ENCODE measurements at places on chromosomes 6 and 20. TPM values are rescaled to one million over a fixed set of nuclear protein-coding genes. Genes with fewer than 3 reads are reported as not detected.
A peak's percentile ranks its signal among the peaks of the same experiment; 100 is the strongest.

DNA sequence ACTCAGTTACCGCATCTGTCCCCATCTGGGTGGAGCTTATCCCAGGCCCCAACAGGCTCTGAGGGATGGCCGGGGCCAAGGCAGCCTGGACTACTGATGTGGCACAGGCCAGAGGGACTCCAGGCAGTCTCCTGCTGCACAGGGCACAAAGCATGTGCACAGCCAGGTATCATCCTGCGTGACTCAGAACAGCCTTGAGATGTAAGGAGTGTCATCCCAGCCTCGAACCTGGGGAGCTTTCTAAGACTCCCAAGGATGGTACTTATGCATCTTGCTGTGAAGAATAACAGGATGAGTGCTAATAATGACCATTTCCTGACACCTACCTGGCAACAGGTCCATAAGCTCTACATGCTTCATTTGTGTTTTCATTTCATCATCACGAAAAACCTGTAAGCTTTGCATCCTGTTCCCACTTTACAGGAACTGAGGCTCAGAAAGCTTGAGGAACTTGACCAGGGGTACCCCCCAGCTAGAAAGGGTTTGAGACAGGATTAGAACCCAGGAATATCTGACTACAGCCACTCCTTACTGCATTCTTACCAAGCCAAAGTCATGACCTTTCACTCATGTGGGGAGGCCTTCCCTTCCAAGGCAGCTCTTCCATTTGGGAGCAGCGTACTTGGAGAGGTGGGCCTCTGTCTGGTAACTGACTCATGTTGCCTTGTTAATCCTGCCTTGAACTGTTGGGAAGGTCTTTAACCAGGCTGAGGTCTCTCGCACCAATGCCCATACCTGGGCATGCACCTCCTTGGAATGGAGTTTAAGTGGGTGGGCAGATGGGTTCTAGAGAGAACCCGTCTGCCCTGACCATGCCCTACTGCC, 1.9 kb downstream of the TRIB3 start:
- H3K4me3 ChIP-seq: peak overlapping the region; percentile 56
- no peaks in the 10 kb centered on the region for H3K36me3 ChIP-seq
- H3K27ac ChIP-seq: peak overlapping the region; percentile 81
- peaks cover 17% of the 10 kb centered on the region for H3K4me1 ChIP-seq
- DNase-seq: no peak

GRCh38 chr20:34862724-34863123, 9.9 kb downstream of the GGT7 start:
- no peaks in the 10 kb centered on the region for H3K4me1 ChIP-seq
- no peak for DNase-seq
- H3K27ac ChIP-seq: no peak overlapping the region

- no peaks in the 10 kb centered on the region for H3K27me3 ChIP-seq
- peak overlapping the region; percentile 92 for H3K27ac ChIP-seq
- DNase-seq: no peak
- no peaks in the 10 kb centered on the region for H3K36me3 ChIP-seq
- H3K4me3 ChIP-seq: no peak overlapping the region
- peaks cover 16% of the 10 kb centered on the region for H3K4me1 ChIP-seq
Measured at GRCh38 chr6:105593056-105593690, 190.3 kb upstream of the PREP start.

Gene FHL5
- total RNA-seq: not detected

GRCh38 chr6:75128878-75129570, 76.8 kb downstream of the COL12A1 start:
- H3K4me1 ChIP-seq: no peaks in the 10 kb centered on the region
- no peak overlapping the region for H3K4me3 ChIP-seq
- H3K27me3 ChIP-seq: no peaks in the 10 kb centered on the region
- DNase-seq: no peak
- no peaks in the 10 kb centered on the region for H3K36me3 ChIP-seq

Gene GRM1
- not detected for total RNA-seq

DNA sequence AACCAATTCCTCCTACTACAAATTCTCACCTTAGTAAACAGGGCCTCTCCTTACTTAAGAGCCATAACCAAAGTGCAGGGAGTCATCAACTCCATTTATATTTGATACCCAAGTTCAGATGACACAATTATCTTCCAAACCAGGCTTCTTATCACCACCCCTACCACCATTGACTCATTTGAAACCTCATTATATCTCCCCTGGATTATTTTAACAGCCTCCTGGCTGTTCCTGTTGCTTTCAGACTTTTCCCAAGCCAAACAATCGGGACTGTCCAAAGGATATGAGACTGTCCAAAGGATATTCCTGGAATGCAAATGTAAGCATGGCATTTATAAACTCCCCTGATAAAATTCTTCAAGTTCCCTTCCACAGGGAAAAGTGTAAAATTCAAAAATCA, 394.3 kb downstream of the MAFB start:
- no peaks in the 10 kb centered on the region for H3K27me3 ChIP-seq
- DNase-seq: no peak
- H3K36me3 ChIP-seq: no peaks in the 10 kb centered on the region

Gene PRR18
- total RNA-seq: 0.23 TPM

Gene CAGE1
- not detected for total RNA-seq

DNA sequence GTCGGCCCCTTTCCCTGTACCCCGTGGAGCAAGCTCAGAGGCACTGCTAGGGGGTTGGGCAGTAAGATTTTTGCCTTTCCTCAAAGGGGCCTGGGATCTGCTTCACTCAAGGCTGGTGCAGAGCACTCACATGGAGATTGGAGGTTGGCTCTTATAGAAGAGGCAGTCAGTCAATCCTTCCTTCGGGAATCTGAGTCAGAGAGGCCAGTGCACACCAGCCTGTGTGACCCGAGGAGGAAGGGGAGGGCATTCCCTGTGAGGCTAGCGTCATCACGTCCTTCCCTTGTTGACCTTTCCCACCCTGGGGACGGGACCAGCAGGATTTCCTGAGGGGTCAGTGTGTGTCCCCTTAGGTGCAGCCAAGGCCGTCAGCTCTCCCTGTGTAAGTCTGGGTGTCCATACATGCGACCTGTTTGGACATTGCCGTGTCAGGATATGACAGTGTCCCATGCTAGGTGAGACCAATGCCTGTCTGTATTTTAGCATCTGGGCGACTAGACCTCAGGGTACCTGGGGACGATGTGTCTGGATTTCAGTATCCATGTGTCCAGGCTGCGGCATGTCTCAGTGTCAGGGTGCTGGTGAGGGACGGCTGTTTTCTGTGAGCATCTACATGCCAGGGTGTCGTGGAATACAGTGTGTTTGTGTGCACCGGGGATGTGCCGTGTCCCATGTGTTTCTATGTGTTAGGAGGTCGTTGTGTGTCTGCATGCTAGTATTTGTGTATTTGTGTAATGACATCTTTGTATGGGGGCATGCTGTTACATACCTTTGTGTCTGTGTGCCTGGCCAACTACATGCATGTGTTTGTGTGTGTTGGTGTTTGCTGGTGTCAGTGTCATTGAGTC, 2.8 kb upstream of the ZNF512B start:
- peaks cover 30% of the 10 kb centered on the region for H3K4me1 ChIP-seq
- no peak overlapping the region for H3K4me3 ChIP-seq
- H3K27ac ChIP-seq: no peak overlapping the region
- DNase-seq: no peak
- no peaks in the 10 kb centered on the region for H3K27me3 ChIP-seq
- no peaks in the 10 kb centered on the region for H3K36me3 ChIP-seq

- H3K4me1 ChIP-seq: no peaks in the 10 kb centered on the region
- no peaks in the 10 kb centered on the region for H3K27me3 ChIP-seq
- no peak overlapping the region for H3K27ac ChIP-seq
- DNase-seq: peak; percentile 76
Measured at GRCh38 chr6:72580281-72580940, 41.5 kb upstream of the KCNQ5 start.

Gene PTCRA
- not detected for total RNA-seq

DNA sequence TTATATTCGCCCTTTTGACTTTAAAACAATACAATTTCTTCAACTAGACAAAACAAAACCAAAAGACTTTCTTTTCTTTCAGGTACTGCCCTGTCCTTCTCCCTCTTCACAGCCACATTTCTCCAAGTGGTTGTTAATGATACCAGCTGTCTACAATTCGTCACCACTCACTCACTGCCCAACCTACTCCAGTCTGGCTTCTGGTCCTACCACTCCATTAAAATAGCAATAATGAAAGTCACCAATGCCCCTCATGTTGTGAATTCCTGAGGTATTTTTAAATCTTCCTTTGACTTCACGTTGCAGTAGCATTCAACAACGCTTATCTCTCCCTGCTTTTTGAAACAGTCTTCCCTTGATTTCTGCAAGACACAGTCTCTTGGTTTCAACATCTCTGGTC, 11.6 kb upstream of the MAN1A1 start:
- no peaks in the 10 kb centered on the region for H3K4me1 ChIP-seq
- H3K4me3 ChIP-seq: no peak overlapping the region
- DNase-seq: no peak
- H3K27me3 ChIP-seq: no peaks in the 10 kb centered on the region
- no peaks in the 10 kb centered on the region for H3K36me3 ChIP-seq
- H3K27ac ChIP-seq: no peak overlapping the region

Gene SEL1L2
- not detected for total RNA-seq

DNA sequence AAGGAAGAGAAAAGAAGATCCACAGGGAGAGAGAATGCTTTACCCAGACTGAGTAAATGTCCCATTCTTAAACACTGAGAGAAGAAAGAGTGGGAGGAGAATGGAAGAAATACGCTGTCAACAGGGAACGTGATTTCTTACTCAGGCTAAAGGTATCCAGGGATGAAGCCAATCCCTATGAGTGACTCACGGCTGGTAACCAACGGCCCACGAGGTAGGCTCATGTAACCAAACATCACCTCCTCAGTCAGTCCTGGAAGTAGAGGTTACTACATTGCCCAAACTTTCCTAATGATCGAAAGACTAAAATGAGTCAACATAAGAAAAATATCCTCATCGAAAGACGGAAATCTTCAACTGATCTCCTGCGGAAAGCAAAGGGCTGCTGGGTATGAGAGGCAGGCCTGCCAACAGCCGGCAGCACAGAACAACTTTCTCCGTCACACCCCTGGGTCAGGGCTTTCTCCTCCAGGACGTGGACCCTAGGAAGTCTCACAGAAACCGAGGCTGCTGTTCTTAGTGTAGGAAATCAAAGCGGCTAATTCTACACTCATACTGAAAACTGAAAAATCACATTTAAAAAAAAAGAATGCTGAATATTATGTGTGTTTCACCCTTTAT, 292.6 kb downstream of the GMDS start:
- no peaks in the 10 kb centered on the region for H3K27me3 ChIP-seq
- no peak overlapping the region for H3K27ac ChIP-seq
- no peaks in the 10 kb centered on the region for H3K4me1 ChIP-seq
- no peaks in the 10 kb centered on the region for H3K36me3 ChIP-seq

Gene CST7
- total RNA-seq: not detected

- no peak for DNase-seq
- peaks cover 2% of the 10 kb centered on the region for H3K27me3 ChIP-seq
- peaks cover 37% of the 10 kb centered on the region for H3K4me1 ChIP-seq
Measured at GRCh38 chr6:63635588-63636517, at the start of gene PHF3. Gene PHF3, plus strand, starts transcription at chr6:63635802. Its CDS starts 10,750 bp downstream, at chr6:63646552.

DNA sequence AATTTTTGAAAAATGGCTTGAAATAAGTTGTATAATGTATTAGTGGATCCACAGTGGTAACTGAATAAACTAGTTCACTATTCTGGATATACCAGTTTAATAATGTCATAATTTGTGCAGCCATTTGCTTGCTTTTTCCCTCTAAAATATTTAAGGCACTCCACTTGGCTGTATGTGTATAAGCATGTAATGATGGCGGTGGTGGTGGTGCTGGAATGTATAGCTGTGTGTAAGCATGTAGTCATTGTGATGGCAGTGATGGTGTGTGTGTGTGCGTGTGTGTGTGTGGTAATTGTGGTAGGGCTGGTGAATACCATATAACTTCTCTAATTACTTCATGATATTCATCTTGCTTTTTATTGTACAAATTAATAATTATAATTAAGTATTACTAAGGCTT, 89.2 kb upstream of the HIVEP1 start:
- no peaks in the 10 kb centered on the region for H3K36me3 ChIP-seq
- no peak overlapping the region for H3K27ac ChIP-seq
- peaks cover 3% of the 10 kb centered on the region for H3K4me1 ChIP-seq
- no peak for DNase-seq
- H3K27me3 ChIP-seq: no peaks in the 10 kb centered on the region

Gene RIPOR3
- total RNA-seq: 92.5 TPM

DNA sequence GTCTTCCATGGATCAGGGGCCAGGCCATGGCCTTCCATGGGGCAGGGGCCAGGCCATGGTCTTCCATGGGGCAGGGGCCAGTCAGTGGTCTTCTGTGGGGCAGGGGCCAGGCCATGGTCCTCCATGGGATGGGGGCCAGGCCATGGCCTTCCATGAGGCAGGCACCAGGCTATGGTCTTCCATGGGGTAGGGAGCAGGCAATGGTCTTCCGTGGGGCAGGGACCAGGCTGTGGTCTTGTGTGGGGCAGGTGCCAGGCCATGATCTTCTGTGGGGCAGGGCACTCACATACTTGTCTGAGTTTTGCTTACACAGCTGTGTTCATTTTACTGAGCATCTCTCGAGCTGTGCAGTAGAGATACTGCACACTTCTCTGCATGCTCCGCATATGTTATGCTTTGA, 57.3 kb upstream of the THBS2 start:
- no peaks in the 10 kb centered on the region for H3K4me1 ChIP-seq
- DNase-seq: no peak
- H3K4me3 ChIP-seq: no peak overlapping the region
- H3K27ac ChIP-seq: no peak overlapping the region

Gene TNFAIP3
- total RNA-seq: 15.0 TPM

Gene TRDN
- not detected for total RNA-seq

DNA sequence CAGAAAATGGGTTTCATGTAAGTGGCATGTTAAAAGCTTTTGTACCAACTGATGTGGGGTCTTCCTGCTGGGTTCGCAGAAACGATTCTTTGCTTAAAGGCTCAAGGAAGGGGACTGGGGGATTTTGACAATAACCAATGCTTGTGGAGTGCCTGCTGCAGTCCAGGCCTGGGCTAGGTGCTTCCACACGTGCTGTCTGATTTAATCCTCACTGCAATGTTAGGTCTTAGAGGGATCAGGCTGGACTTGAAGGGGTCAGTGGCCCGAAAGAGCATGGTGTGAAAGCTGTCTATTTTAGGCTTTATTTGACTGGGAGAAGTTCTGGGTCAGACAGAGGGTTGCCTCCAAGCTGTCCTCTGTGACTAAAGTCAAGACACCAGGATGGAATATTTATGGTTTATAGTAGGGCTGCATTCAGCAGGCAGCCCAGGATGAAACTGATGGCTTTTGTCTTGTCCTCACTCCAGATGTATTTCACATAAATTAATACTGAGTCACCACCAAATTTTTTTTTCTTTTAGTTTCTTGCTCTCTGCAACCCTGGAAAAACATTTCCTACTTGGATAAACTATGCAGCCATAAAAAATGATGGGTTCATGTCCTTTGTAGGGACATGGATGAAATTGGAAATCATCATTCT, 219.1 kb downstream of the ZMYND8 start:
- H3K27me3 ChIP-seq: no peaks in the 10 kb centered on the region
- no peak overlapping the region for H3K27ac ChIP-seq
- H3K4me3 ChIP-seq: no peak overlapping the region
- H3K36me3 ChIP-seq: no peaks in the 10 kb centered on the region

Data from Panc1 (cell line).